Stimulated activated CD8-positive, alpha-beta memory T cell treated with anti-CD3 and anti-CD28 coated beads, Interleukin-15, amount 100 ng/mL, for 1 hour (primary cell): ENCODE measurements at places on chromosomes 2 and 18.

GRCh38 chr18:9174302-9174701 lies 37.7 kb downstream of the ANKRD12 start:
- DNase-seq, result no peak

DNA sequence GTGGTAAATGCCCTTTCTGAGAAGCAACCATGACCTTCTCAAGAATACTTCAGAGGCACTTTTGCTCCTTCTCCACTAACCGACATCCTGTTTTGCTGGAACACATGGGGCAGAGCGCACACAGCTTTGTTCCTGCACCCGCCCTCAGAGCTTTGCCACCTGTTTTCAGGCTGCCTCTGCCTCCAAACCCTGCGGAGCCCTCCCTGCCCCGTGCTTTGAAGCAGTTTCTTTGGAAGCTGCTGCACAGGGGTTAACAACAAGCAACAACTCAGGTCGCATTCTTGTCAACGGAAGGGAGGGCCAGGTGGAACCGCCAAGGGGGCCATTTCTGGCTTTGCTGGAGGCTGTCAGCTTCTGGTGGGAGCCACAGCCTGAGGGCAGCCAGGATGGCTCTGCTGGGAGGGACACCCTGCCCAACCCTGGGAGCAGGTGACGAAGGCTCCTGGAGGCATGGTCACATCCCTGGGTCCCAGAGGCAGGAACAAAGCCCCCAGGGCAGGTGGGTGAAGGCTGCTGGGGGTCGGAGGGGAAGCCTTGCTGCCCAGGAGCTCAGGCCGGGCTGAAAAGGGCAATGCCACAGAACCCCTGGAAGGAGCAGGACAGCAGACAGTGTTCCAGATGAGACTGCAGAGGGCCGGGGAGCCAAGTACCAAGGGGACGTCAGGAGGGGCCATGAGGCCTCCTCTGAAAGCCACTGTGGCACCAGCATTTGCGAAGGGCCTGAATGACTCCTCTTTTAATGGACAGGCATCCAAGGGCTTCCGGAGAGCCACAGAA lies 46.8 kb downstream of the MRPS5 start:
- DNase-seq, result peak; percentile 38

GRCh38 chr18:64115881-64116280 lies 33.0 kb downstream of the LINC00305 start:
- no peak for DNase-seq

- DNase-seq, result no peak
These were observed 30.3 kb downstream of the SOCS6 start for GRCh38 chr18:70319187-70319586.

DNA sequence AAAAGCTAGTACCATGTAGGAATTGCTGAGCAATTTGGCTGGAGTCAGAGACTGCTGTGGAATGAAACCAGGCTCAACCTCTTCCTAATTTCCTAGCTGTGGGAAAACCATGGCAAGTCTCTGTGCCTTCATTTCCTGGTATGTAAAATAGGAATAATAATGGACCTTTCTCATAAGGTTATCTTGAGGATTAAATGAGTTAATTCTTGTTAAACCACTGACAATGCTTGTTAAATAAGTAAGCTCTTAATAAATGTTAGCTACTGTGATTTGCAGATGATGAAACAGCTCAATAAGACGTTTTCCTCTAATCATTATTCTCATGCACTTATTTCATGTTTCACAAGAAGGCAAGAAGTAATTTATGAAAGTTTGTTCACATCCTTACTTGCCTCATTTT lies 346.7 kb downstream of the RND3 start:
- no peak for DNase-seq

- DNase-seq, result no peak
These were observed 424.9 kb upstream of the MYT1L start for GRCh38 chr2:2755990-2756389.

- DNase-seq, result no peak
These were observed 53.5 kb downstream of the PPIG start for GRCh38 chr2:169637620-169638019.

GRCh38 chr18:65769652-65770051 lies 18.8 kb downstream of the CDH7 start:
- DNase-seq, result no peak

DNA sequence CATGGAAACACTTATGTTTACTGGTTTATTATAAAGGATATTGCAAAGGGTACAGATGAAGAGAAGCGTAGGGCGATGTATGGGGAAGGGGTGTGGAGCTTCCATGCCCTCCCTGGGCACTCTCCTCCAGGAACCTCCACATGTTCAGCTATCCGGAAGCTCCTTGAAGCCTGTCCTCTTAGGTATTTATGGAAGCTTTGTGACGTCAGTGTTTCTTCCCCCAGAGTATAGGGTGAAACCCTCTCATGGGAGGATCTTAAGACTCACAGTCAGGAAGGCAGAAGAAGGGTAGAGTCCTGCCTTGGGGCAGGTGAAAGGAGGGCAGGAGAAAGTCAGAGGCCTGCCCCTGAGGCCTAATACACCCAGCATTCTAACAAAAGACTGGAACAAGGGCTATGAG lies 61.3 kb upstream of the CREB1 start:
- DNase-seq, result no peak

DNA sequence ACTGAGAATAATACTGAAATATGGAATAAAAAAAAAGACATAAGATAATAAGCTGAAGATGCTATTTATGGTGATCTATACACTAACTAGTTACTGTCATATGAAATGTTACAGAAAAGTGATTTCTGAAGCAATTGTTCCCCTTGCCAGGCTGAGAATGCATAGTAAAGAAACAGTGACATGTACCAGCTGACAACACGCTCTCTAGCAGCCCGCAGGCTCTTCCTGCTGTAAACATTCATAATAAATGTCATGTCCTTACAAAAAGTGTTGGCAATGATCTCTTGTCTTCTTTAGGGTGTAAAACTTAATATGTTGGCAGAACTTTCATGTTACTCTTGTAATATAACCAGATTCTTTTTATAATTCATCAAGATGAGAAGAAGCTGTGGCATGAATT lies 1171.3 kb downstream of the DSC3 start:
- no peak for DNase-seq

GRCh38 chr2:105455488-105456003 lies 56.7 kb upstream of the FHL2 start:
- no peak for DNase-seq

DNA sequence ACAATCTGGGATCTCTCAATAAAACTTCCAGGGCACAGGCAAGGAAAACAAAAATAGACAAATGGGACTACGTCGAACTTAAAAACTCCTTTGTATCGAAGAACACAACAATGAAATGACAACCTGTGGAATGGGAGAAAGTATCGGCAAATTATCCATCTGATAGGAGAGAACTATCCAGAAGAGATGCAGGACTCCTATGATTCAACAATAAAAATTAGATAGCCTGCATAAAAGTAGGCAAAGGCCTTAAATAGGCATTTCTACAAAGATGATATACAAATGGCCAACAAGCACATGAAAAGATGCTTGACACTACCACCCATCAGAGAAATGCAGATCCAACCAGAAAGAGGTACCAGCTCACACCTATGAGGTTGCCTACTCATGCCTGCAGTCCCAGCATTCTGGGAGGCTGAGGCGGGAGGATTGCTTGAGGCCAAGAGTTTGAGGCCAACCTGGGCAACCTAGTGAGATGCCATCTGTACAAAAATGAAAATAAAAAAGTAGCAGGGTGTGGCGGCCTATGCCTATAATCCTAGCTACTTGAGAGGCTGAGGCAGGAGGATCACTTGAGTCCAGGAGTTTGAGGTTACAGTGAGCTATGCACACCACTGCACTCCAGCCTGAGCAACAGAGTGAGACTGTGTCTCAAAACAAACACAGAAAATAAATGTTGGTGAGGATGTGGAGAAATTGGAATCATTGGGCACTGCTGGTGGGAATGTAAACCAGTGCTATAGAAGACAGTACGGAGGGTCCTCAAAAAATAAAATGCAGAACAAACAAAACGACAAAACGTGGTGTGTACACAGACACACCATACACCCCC lies 21.6 kb downstream of the TWIST2 start:
- no peak for DNase-seq

GRCh38 chr18:21134895-21135294 lies 23.3 kb upstream of the ROCK1 start:
- DNase-seq, result no peak

DNA sequence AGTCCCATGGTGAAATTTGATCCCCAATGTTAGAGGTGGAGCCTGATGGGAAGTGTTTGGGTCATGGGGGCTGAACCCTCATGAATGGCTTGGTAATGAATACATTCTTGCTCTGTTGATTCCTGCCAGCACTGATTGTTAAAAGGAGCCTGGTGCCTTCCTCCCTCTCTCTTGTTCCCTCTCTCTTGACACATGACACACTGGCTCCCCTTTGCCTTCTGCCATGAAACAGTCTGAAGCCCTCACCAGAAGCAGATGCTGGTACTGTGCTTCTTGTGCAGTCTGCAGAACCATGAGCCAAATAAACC lies 30.6 kb upstream of the EPC2 start:
- no peak for DNase-seq

DNA sequence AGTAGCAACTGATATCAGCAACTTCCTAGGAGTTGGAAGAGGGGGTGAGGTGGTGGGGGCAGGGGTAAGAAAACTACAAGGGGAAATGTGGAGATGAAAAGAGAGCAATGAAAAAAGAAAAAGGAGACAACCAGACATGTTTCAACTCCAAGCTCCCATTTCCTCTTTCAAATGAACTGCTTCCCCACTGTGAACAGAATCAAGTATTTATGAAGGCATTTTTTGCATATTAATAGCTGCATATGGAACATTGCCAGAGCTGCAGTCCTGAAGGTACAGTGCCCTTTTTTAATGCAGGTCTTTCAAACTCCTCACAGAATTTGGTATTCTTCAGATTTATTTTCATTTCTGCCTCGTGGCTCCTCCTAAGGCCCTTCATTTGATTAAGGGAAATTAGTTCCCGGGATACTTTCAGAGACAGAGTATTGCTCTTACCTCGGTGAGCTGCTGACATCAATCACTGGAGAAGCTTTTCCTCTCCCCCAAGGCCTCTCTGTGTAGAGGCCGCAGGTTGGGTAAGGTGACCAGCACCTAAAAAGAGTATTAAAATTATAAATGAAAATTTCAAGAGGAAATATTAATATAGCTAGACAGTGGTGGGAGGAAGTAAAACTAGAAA lies 68.4 kb downstream of the KIAA2012 start:
- DNase-seq, result no peak

GRCh38 chr2:52968043-52968442 lies 799.6 kb upstream of the CHAC2 start:
- no peak for DNase-seq

DNA sequence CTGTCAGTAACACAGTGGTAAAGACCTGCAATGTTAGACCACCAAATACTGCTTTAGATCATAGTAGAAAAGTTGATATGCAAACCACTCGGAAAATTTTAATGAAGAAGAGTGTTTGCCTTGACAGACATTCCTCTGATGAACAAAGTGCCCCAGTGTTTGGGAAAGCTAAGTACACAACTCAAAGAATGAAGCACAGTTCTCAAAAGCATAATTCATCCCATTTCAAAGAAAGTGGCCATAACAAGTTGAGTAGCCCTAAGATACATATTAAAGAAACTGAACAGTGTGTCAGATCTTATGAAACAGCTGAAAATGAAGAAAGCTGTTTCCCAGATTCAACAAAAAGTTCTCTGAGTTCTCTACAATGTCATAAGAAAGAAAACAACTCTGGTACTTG lies 27.5 kb downstream of the GEN1 start:
- no peak for DNase-seq

- DNase-seq, result no peak
These were observed 10.3 kb downstream of the TUBB6 start for GRCh38 chr18:12318334-12318697.

GRCh38 chr2:45256173-45256866 lies 247.1 kb upstream of the SIX2 start:
- DNase-seq, result no peak
